ENCODE measurements at places on chromosomes 7 and 10. TPM values are rescaled to one million over a fixed set of nuclear protein-coding genes. Genes with fewer than 3 reads are reported as not detected.

FAM25G gene
- not detected for total RNA-seq

ERVW-1 gene
- not detected for total RNA-seq

SLC13A1 gene
- total RNA-seq: not detected

SYT15 gene
- total RNA-seq: 1.9 TPM

HACD1 gene
- total RNA-seq: 29.6 TPM

PRKAR2B gene
- total RNA-seq: 2.9 TPM

CYP26C1 gene
- 0.60 TPM for total RNA-seq

PAPOLB gene
- not detected for total RNA-seq

- no peak overlapping the region for H3K4me3 ChIP-seq
- H3K27me3 ChIP-seq: peaks cover 46% of the 10 kb centered on the region
- no peak for DNase-seq
- H3K36me3 ChIP-seq: no peaks in the 10 kb centered on the region
- no peak overlapping the region for H3K27ac ChIP-seq
- H3K4me1 ChIP-seq: no peaks in the 10 kb centered on the region
These were observed 435.7 kb upstream of the PFKP start for GRCh38 chr10:2631557-2632205.

- H3K27ac ChIP-seq: no peak overlapping the region
- H3K4me1 ChIP-seq: no peaks in the 10 kb centered on the region
- no peak for DNase-seq
- peaks cover under 1% of the 10 kb centered on the region for H3K27me3 ChIP-seq
- H3K36me3 ChIP-seq: no peaks in the 10 kb centered on the region
- no peak overlapping the region for H3K4me3 ChIP-seq
These were observed 453 bp upstream of the GALNT17 start for GRCh38 chr7:71131256-71132126.

GRCh38 chr10:124935946-124936345, 6.0 kb upstream of the ZRANB1 start:
- no peaks in the 10 kb centered on the region for H3K27me3 ChIP-seq
- H3K4me1 ChIP-seq: no peaks in the 10 kb centered on the region
- H3K36me3 ChIP-seq: no peaks in the 10 kb centered on the region
- DNase-seq: no peak

DNA sequence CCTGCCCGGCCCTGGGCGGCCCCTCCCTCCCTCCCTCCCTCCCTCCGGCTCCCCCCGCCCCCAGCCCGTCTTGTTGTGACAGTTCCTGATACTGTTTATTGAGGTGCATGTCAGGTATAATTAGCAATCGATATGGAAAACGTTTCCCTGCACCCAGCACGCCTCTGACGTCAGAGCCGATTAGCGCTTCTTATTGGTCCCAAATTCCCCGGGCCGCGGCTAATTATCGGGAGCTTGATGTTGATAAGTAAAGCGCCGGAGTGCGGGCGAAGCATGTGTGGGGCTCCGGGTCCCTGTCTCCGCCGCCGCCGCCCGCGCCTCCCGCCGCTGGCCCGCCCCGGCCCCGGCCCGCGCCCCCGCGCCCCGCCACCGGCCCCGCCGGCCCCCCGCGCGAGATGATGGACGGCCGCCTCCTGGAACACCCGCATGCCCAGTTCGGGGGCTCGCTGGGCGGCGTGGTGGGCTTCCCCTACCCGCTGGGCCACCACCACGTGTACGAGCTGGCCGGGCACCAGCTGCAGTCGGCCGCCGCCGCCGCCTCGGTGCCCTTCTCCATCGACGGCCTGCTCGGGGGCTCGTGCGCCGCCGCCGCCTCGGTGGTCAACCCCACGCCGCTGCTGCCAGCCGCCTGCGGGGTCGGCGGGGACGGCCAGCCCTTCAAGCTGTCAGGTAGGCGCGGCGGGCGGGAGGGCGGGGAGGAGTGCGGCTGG, at the start of gene UNCX:
TSS of gene UNCX (plus strand) at position 250 of the 710 bp plus-strand sequence. CDS start at position 396, 146 bp downstream.
- H3K4me3 ChIP-seq: no peak within 1 kb of the TSS
- H3K4me1 ChIP-seq: no peaks in the 10 kb centered on the region
- peaks cover 43% of the 10 kb centered on the region for H3K27me3 ChIP-seq
- DNase-seq: no peak

DNA sequence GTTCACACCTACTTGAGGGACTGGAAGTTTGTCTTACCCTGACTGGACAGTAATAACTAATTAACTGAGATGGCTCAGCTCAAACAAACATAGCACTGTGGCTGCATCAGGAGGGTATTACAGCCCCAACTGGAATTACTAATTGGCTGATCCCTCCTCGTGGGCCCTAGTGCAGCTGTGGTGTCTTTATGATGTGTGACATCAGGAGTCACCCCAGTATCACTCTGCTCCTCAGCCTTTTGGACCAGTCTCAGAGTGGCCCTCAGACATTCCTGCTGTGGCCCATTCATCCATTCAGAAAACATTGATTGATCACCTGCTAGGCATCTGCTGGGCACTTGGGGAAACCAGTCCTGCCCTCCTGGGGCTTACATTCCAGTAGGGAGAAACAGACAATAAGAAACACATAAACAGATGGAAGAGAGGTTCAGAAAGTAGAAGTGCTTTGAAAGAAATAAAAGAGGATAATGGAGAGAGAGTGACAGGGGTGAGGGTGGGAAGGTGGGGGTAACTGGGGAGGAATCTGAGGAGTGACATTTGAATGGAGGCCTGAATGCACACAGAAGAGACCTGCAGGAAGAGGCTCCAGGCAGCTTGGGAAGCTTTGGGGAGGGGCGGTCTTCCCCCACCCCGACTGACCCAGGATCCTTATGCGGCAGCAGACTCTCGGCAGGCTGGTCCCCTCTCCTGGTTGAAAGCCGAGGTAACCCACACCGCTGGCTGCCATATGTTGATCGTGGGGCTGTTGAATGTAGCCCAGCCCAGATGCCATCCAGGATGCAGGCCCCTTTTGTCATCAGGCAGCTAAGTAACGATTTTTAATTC, 113.1 kb downstream of the C10orf105 start:
- H3K27ac ChIP-seq: no peak overlapping the region
- no peak for DNase-seq
- no peak overlapping the region for H3K4me3 ChIP-seq
- peaks cover 35% of the 10 kb centered on the region for H3K4me1 ChIP-seq

- H3K27ac ChIP-seq: no peak overlapping the region
- no peak overlapping the region for H3K4me3 ChIP-seq
- no peak for DNase-seq
- H3K27me3 ChIP-seq: no peaks in the 10 kb centered on the region
- no peaks in the 10 kb centered on the region for H3K36me3 ChIP-seq
- no peaks in the 10 kb centered on the region for H3K4me1 ChIP-seq
These were observed 41.2 kb downstream of the SPAG6 start for GRCh38 chr10:22386503-22386902.

- no peak for DNase-seq
- no peaks in the 10 kb centered on the region for H3K27me3 ChIP-seq
- H3K27ac ChIP-seq: no peak overlapping the region
These were observed 195.3 kb downstream of the PPP1R9A start for GRCh38 chr7:95102662-95103061.

- 0 out of 2 replicates have a peak, but pooled peaks cover 6% of the 10 kb centered on the region for H3K4me1 ChIP-seq
- no peaks in the 10 kb centered on the region for H3K36me3 ChIP-seq
These were observed 66.5 kb upstream of the NRBF2 start for GRCh38 chr10:63066606-63067005.

Data from PC-9 (cell line).